Activated CD4-positive, alpha-beta T cell treated with anti-CD3 and anti-CD28 coated beads, Interleukin-2, amount 50 U/mL, for 16 hours (primary cell): ENCODE measurements at places on chromosomes 6 and 20.
A peak's percentile ranks its signal among the peaks of the same experiment; 100 is the strongest.

DNA sequence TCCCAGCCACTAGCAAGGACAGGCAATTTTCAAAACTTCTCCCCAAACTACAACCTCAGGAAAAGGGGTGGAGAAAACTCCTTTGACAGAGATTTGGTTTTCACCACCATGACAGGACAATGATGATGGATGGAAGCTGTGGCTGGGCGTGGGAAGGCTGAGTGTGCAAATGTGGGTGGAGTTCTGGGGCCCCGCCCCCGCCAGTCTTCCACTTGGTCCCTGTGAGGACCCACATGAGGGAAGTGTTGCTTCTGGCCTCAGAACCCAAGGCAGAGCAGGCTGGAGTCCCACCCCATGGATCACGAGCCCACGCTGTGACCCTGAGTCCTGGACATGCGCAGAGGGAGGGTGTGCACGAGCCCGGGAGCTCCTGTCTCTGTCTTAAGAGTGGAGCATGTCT is 21.5 kb upstream of the MRGBP start:
- no peak for DNase-seq

DNA sequence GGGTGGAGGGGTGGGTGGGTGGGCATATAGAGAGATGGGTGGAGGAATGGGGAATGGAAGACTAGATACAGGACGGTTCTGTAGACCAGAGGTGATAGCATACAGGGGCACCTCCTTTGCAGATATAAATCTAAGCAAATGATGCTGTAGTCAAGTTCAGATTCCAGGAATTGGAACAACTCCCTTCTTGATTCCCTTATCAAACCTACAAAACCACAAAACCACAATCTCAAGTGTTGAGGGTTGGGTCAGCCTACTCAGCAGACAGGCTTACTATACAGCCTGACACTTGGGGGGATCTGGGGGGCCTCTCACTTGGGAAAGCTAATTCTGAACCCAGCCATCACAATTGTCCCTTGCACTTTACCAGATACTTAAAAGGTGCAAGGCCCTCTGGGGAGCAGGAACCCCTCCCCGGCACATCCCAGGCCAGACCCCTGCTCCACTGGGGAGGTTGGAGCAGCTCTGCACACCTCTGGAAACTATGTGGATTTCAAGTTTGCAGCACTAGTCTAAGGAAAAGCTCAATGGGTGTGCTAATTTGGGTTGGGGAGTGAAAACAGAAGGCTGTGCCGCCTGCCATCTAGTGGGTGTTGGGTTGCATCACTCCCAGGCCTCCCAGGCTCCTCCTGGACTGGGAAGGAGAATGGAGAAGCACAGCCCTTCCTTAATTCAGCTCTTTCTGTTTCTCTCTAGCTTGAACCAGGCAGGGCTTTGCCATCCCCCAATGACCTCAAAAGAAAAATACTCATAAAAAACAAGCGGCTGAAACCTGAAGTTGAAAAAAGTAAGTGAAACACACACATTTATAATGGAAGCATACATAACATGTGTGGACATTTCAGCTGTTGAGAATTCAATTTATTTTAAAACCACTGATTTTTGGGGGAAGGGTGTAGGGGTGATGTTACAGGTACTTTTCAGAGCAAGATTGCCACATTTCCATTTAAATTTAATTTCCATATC is 121.2 kb upstream of the LAMP5 start:
- DNase-seq = no peak

- no peak for DNase-seq
Measured at GRCh38 chr20:44662261-44662660, 10.8 kb upstream of the ADA start.

- DNase-seq = no peak
Measured at GRCh38 chr6:155234687-155235086, 29.1 kb upstream of the CLDN20 start.

DNA sequence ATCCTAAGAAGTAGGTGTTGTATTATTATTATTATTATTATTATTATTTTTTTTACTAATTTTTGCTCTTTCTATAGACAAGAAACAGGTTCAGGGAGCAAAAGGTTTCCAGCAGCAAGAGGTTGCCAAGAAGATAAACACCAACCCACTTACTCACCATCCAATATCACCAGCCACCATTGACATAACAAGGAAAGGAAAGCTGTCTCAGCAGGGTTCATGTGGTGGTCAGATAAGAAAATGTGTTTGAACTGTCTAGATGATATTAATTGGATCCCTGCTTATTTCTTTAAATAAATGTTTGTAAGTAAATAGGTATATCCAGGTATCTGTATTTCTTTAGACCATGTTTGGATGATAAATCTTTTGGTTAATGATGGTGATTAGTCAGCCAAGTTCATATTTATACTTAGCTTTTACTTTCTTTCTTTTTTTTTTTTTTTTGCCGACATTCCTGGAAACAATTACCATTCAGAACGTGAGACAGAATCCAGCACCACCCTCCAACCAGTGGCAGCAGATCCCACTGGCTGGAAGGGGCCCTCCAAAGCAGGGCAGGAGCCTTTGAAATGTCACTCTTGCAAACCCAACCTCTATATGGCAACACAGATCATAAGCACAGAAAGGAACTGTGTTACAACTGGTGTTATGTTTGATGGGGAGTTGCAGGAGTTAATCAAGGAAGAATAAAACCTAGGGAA is 139.2 kb upstream of the ECI2 start:
- no peak for DNase-seq

- no peak for DNase-seq
Measured at GRCh38 chr6:46312654-46313053, 141.9 kb upstream of the ENPP5 start.

DNA sequence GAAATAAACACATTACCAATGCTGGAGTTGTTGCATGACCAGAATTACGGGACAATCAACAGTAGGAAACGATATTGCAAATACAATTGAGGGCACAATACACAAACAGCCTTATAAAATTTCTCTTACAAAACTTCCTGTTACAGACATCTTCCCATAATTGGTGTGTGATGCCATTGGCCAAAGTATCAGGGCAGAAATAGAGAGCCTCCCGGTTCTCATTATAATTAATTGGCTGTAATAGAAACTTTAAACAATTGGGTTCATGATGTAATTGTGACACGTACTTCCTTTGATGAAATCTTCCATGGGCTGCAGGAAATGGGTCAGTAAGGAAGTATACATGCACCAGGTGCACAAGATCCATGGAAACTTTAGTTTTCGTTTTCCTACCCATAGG is 40.3 kb upstream of the RALGAPA2 start:
- no peak for DNase-seq

DNA sequence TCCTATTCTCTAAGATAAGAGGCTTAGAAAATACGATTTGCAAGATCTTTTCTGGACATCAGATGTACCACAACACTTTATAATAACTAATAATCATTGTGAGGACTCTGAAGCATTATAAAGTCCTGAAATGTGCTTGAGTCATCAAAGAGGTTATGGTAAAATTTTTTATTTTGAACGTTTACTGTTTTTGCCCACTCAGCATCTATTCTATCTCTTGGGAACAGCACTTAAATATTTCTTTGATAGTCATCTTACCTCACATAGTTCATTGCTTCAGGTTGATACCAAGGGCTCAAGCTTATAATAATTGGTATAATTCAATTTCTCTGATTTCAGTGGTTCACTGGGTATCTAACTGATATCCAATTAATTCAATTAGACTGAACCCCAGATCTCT is 700.5 kb downstream of the KHDRBS2 start:
- DNase-seq = no peak

DNA sequence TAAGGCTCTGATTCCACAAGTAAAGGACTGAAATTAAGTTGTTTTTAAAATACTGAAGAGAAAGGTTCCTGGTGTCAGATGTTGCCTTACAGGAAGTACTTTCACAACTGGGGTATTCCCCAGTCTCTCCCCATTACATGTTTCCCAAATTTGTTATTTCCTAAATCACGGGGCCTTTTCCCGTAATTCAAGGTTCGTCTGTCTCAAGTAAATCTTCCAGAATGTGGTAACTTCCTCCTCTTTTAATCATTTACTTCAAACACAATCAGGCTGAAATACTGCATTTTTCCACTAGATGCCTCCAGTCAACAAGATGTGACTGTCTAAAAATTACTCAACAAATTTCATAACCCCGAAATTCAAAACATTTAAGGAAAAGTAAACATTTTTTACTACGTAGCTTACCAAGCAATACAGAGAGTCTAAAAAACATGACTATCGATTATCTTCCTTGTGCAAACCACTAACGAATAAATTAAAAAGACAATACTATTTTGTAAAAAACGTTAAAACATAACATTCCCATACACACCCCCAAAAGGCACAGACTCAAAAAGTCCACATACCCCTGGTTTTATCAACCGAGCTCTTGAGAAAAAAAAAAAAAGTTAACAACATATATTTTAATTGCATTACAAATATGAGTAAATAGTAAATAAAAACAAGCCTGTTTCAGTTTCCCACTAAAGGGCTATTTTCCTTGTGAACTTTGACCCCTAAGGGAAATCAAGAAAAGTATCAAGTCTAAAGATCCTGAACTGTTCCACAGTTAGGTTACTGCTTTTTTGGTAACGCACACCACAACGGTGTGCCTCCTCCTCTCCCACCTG is 1.7 kb downstream of the SOD2 start:
- peak; percentile 69 for DNase-seq

DNA sequence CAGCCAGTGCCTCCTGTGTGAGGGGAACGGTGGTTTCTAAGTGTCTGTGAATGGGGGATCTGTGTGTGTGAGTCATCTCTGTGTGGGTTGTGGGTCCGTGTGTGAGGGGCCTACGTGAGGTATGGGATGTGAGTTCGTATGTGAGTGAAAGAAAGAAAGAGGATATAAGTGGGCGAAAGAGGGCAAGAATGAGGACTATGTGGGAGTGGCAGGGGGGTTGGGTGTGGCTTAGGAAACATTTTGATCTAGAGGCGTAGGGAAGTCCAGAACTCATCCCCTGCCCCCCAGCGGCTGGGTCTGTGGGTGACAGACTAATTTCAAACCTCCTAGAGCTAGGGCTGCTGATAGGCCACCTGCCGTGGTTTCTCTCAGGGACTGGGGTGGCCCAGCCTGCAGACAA is 35.5 kb downstream of the DHX35 start:
- DNase-seq = peak; percentile 86

DNA sequence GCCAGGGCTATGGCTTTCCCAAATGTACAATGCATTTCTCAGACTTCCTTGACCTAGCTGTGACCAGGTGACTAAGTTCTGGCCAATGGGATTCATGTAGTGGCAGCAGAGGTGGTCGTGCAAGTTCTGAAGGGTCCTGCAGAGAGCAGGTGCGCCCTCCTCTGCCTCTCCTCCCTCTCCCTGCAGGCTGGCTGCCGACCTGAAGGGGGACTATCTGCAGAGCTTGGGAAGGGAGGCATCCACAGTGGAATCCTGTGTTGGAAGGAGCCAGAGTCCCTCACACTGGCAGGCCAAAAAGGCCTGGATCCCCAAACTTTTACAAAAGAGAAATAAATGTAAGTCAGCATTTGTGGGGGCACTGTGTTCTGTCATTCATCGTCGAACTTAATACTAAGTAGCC is 66.6 kb downstream of the CDH26 start:
- DNase-seq = no peak
